Osteocyte (in vitro differentiated cells): ENCODE measurements at places on chromosomes 4 and X. TPM values are rescaled to one million over a fixed set of nuclear protein-coding genes. Genes with fewer than 3 reads are reported as not detected.

OTC gene
- not detected in 2 replicates for total RNA-seq

MAOA gene
- total RNA-seq: 0.26 and 0.32 TPM in 2 replicates

SYTL4 gene
- 19.7 and 23.2 TPM in 2 replicates for total RNA-seq

DNA sequence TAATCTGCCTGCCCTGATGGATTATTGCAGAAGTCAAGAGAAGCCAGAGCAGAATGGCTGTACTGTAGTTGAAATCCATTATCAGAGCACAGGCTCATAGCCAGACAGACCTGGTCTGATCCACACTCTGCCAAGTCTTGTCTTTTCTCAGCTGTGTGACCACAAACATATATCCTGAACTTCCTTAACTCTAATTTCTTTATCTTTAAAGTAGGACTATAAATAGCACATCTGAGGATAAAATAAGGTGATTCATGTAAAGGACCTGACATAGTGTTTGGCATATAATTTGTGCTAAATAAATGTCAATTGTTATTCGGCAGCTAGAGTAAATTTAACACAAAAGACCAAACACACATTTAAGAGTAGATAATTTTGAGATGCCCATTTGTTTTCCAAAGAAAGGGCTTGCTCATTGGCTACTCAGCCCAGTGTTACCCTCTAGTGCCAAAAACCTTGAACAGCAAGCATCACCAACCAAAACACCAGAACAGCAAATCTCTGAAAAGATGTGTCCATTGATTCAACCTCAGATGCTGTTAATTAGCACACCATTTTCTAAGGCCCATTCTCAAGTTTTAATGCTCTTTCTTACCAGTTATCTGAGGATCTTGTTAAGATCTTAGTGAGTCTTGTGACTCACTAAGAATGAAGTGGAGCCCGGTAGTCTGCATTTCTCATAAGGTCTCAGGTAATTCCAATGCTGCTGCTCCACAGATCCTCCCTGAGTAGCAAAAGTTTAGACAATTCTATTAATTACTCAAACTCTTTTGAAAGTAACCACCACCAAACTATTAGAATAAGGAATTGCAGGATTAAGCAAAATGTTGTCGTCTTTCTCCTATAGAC lies 108.8 kb downstream of the HHIP start:
- DNase-seq: no peak
- no peaks in the 10 kb centered on the region for H3K27me3 ChIP-seq
- H3K4me3 ChIP-seq: no peak overlapping the region
- no peaks in the 10 kb centered on the region for H3K36me3 ChIP-seq

DNA sequence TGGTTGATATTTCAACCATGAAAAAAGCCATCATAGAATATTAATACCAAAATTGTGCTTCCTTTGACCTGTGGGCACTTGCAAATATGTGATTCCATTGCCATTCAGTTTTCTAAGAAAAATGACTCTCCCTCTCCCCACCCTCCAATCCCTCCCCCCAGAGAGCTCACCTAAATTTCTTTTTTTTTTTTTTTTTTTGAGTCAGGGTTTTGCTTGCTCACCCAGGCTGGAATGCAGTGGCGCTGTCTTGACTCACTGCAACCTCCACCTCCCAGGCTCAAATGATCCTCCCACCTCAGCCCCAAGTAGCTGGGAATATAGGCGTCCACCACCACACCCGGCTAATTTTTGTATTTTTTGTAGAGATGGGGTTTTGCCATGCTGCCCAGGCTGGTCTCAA lies 47.0 kb downstream of the SNX25 start:
- no peak overlapping the region for H3K27ac ChIP-seq
- no peaks in the 10 kb centered on the region for H3K27me3 ChIP-seq
- H3K4me1 ChIP-seq: peaks cover 53% of the 10 kb centered on the region
